ENCODE measurements at places on chromosomes 3 and 15. TPM values are rescaled to one million over a fixed set of nuclear protein-coding genes. Genes with fewer than 3 reads are reported as not detected.
A peak's percentile ranks its signal among the peaks of the same experiment; 100 is the strongest.

The SLC12A8 gene
- 1.8 TPM for total RNA-seq

The SERINC4 gene
- 0.08 TPM for total RNA-seq

The GPR87 gene
- not detected for total RNA-seq

The TERC gene
- 20.0 TPM for total RNA-seq

The HIGD2B gene
- not detected for total RNA-seq

The ROPN1 gene
- not detected for total RNA-seq

- H3K27ac ChIP-seq, result no peak overlapping the region
- H3K4me1 ChIP-seq, result peaks cover 4% of the 10 kb centered on the region
- H3K4me3 ChIP-seq, result no peak overlapping the region
- peaks cover 3% of the 10 kb centered on the region for H3K36me3 ChIP-seq
- no peak for DNase-seq
These were observed 4.3 kb downstream of the DNASE1L3 start for GRCh38 chr3:58206406-58207011.

GRCh38 chr3:69787436-69788168 is 48.3 kb downstream of the MITF start:
- H3K36me3 ChIP-seq, result no peaks in the 10 kb centered on the region
- no peak for DNase-seq
- no peak overlapping the region for H3K4me3 ChIP-seq
- H3K4me1 ChIP-seq, result no peaks in the 10 kb centered on the region

GRCh38 chr3:1955170-1955569 is 143.5 kb upstream of the CNTN4 start:
- H3K27me3 ChIP-seq, result no peaks in the 10 kb centered on the region
- H3K4me3 ChIP-seq, result no peak overlapping the region
- H3K36me3 ChIP-seq, result no peaks in the 10 kb centered on the region
- DNase-seq, result no peak

GRCh38 chr3:9396301-9396631 is 1.1 kb upstream of the SETD5 start:
- peak overlapping the region; percentile 94 for H3K27ac ChIP-seq
- no peak for DNase-seq
- peak overlapping the region; percentile 92 for H3K4me3 ChIP-seq
- peaks cover 58% of the 10 kb centered on the region for H3K4me1 ChIP-seq
- H3K36me3 ChIP-seq, result peaks cover 58% of the 10 kb centered on the region

GRCh38 chr3:193656445-193656844 is 63.4 kb downstream of the OPA1 start:
- peaks cover 7% of the 10 kb centered on the region for H3K36me3 ChIP-seq
- no peak for DNase-seq
- no peaks in the 10 kb centered on the region for H3K27me3 ChIP-seq
- no peak overlapping the region for H3K27ac ChIP-seq
- no peaks in the 10 kb centered on the region for H3K4me1 ChIP-seq

DNA sequence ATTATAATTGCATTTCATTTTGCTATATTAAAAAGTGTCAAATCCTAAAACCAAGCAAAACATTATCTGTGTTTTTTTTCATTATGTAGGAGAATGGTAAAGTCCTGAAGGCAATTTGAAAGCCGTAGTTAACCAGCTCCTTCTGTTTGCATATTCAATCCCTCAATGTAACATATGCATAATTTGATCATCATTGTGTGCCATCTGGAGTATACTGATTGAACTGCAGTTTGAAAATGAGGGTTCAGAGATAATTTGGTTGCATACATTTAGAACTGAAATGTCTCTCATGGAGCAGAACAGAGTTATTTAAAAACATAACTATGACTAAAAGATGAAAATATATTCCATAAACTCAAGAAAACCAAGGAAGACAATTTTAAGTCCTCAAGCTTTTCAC is 518.6 kb downstream of the GBE1 start:
- no peak overlapping the region for H3K4me3 ChIP-seq
- DNase-seq, result no peak
- no peaks in the 10 kb centered on the region for H3K27me3 ChIP-seq

DNA sequence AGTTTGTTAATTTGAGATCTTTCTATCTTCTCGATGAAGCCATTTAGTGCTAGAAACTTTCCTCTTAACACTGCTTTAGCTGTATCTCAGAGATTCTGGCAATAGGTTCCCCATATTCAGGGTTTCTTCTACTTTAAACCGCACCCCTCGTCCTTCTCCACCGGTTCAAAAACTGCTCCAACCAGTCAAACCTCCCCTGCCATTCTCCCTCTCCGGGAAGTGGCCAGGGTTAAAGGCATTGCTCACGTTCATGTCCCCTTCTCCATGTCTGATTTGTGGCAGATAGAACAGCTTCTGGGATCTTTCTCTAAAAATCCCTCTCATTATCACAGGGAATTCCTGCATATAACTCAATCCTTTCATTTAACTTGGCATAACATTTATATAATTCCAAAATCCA is 14.4 kb downstream of the ALDH1L1 start:
- no peak overlapping the region for H3K27ac ChIP-seq
- H3K27me3 ChIP-seq, result peaks cover 44% of the 10 kb centered on the region
- DNase-seq, result no peak
- H3K4me1 ChIP-seq, result no peaks in the 10 kb centered on the region

DNA sequence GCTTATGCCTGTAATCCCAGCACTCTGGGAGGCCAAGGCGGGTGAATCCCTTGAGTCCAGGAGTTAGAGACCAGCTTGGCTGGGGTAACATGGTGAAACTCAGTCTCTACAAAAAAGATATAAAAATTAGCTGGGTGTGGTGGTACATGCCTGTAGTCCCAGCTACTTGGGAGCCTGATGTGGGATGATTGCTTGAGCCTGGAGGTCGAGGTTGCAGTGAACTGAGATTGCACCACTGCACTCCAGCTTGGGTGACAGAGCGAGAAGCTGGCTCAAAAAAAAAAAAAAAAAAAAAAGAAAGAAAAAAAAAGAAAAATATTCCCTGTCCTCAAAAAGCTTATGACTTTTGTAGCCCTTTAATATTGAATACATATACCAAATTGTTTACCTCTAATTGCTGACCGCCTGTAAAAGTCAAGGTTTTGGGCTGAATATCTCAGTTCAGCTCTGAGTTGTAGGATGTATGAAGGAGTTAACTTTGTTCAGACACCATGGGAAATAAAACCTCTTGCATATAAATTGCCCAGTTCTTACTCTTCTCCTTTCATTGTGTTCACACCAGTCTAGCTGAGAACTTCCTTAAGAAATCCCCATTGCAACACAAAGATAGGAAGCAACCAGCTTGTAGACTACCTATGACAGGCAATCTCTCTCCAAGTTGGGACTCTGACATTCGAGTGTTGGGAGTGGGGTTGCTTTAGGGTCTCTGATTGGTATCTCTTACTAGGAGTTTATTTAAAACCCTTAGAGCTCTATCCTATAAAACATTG is 97.6 kb upstream of the RASGRP1 start:
- DNase-seq, result no peak
- H3K4me1 ChIP-seq, result peaks cover 68% of the 10 kb centered on the region
- H3K4me3 ChIP-seq, result no peak overlapping the region
- H3K27me3 ChIP-seq, result no peaks in the 10 kb centered on the region
